Left colon (tissue), 2 donors: ENCODE measurements at places on chromosomes 2 and 18. TPM values are rescaled to one million over a fixed set of nuclear protein-coding genes. Genes with fewer than 3 reads are reported as not detected.

Gene LIMS3
- total RNA-seq: 1.3 TPM

Gene APOB
- total RNA-seq: 0.24 TPM

DNA sequence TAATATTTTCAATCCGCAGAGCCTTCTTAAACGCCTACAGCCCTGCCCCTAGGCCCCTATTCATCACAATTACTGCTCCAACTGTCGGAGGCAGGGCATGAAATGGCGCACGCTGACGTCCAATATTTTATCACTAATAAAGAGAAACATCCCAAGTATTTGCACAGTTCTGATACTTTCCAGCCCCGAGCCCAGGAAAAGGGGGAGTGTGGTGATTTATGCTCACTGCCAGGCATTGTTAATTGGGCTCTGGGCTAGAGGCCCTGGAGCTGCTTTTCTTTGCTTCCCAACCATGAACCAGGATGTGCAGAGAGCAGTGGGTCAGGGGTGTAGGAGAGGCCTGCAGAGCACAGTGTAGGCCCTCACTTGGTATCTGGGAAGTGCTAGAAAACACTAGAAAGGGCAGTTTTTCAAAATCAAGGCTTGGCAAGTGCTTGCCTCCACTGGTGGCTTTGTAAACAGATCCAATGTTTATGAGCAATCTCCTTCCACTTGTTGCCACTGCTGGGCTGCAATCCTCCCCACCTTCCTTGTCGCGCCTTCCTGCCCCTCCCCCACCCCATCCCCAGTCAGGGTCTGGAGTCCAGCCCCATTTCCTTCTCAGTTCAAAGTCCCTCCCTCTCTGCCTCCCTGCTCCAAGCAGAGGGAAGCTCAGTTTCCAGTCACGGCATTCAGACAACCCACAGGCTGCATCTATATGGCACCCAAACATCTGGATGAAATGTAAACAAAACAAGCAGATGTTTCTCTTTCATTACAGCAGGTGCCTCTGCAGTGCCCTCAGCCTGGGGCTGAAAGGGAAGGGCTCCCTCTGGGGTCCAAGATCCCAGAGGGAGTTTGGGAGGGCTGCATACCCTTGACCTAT lies 83.9 kb upstream of the PKDCC start:
- peak; percentile 91 for DNase-seq

- no peak for DNase-seq
These were observed 223.8 kb downstream of the BCL2 start for GRCh38 chr18:63095768-63096167.

- DNase-seq: no peak
These were observed 100.6 kb downstream of the MSH2 start for GRCh38 chr2:47503481-47504070.

DNA sequence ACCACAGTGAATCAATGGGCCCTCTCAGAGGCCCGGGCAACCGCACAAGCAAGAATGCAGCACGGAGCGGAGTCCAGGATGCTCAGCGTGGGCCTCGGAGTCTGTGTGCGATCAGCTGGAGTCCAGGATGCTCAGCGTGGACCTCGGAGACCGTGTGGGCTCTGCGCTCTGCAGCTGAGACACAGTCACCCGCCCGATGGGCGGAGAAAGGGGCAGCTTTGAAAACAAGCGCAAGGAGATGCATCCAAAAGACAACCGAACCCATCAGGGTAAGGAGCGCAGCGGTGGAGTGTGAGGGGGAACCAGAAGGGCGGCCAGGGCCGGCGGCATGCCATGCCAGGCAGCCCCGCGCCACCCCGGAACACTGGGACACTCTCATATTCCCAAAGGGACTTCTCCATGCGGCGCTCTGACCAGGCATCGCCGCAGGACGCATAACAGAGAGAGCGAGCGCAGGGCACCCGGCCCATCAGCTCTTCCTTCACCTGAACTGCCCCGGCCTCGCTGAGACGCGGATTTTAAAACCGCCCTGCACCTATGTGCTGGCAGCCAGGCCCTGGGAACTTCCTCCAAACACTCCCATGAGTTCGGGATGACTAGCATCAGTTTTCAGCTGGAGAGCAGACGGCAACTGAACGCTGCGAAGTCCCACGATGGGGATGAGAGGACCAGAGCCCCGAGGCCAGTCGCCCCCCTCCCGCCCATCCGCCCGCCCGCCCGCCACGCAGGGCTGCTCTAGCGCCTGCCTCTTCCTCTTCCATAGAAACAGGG lies 44.7 kb downstream of the MC5R start:
- DNase-seq: no peak

DNA sequence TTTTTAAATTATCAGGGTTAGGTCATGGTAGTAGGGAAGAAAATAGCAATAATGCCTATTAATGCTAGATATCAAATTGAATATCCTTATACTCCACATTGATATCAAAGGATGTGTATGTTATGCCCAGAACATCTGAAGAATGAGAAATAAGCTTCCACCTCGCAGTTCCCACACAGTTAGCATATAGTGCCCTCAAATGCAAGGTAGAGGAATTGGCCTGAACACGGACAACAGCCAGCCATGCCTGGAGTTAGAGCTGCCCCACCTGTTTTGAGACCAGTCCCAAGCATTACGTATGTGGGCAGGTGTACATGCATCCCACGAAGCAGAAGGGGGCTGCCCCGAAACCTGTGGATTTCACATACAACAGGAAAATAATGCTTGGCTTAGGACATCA lies 79.6 kb downstream of the SUMO1 start:
- DNase-seq: no peak

- no peak for DNase-seq
These were observed 1.9 kb upstream of the ZC3H15 start for GRCh38 chr2:186484062-186484735.
